ENCODE measurements at places on chromosomes 6 and 20.

- peak; percentile 72 for DNase-seq
Observed at GRCh38 chr6:108113557-108114519, 39.3 kb upstream of the OSTM1 start.

DNA sequence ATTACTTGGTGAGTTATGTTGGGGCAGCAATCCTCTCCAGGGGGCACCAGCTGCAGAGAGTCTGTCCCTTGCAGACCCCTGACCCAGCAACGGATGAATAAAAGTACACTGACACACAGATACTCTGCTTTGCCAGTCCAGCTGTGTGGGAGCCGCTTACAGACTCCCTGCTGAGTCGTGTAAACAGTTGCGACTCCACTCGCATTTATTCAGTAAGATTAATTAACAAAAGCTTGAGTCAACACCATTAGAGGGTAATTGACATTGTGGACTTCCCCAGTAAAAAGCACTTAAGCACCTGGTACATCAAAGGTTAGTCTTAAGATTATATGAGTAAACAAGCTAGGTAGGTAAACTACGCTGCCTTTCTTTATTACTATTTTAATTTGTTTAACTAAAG lies 92.0 kb upstream of the TMEM181 start:
- DNase-seq, result no peak

DNA sequence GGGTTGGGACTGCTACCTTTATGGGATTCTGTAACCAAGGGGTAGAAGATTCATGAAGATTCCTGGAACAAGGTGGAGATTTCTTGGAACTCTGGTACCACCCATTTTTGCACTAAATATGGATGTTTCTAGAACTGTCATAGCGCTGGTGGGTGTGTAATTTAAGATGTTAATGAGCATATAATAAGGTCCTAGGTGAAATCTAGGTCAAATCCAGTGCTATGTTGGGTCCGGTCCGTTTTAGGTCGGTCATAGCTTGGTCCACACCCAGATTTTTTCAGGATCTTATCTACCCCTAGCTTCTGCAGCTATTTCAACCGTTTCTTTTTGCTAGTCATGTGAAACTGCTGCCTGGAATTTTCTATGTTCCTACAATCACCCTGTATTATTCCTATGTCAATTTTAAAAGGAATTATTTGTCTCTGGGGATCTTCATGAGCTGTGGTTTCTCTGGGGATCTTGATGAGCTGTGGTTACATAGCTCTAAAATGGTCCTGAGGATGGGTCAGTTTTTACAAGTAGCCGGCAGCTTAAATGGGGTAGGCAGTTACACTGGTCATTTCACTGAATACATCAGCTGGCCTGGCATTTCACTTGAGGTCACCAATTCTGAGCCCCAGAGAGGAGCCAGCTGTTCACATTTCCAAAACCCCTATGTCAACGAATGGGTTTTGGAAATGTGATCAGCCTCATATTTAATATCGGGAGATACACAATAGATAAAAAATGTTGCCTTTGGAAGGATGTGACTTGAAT lies 652.3 kb upstream of the FLRT3 start:
- no peak for DNase-seq

DNA sequence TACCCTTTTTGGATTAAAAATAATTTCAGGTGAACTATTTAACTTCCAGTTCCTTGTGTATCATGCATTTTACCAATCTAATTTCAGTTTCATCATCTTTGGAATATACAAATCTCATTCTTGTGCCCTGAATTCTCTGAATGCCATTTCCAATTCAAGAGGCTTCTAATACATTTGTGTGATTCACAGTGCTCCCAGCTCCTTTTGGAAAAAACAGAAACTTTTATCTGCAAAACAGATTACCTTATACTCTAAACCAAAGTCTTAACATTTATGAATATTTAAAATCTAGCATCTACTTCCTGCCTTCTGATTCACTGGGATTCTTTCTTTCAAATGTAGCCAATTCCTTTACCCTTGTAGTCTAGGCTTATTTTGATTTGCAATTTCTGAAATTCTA lies 11.1 kb upstream of the PEX7 start:
- no peak for DNase-seq

- DNase-seq, result no peak
Observed at GRCh38 chr20:9028419-9028818, 40.5 kb upstream of the PLCB4 start.

GRCh38 chr6:77019081-77019480 lies 444.2 kb downstream of the HTR1B start:
- DNase-seq, result no peak

GRCh38 chr20:47576516-47577033 lies 74.9 kb downstream of the NCOA3 start:
- DNase-seq, result peak; percentile 60

DNA sequence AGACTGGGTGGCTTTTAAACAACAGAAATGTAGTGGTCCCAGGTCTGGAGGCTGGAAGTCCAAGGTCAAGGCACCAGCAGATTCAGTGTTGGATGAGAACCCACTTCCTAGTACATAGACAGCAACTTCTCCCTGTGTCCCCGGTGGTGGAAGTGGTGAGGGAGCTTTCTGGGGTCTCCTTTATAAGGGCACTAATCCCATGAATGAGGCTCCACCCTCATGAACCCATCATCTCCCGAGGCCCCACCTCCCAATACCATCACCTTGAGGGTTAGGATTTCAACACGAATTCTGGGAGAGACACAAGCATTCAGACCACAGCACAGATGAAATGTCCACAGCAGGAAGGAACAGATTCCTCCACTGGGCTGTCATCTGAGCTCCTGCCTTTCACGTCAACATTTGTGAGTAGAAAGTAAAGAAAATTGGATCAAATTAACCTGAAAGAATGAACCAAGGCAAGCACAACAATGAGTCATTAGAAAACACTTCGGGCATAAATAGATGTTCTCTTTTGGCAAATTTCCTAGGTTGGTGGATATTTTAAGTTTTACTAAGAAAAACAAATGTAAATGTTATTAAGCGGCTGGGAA lies 130.7 kb downstream of the RNASET2 start:
- DNase-seq, result no peak

DNA sequence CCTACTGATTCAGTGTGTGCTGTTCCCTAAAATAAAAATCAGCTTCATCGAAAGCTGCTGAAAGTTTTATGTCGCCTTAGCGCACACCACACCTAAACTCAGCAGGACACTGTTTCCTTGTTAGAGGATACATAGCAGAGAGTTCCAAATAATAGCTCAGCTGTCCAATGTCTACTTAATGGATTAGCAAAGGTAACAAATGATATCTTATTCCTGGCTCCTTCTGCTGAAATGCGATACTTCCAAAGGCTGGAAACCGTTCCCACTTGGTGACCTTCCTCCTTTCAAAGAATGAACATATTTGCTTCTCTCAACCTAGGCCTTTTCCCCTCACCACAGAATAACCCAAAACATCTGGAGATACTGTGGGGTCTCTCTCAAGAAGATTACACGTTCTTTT lies 189.5 kb upstream of the GMDS start:
- DNase-seq, result no peak

Data from B cell (primary cell).